Endodermal cell (in vitro differentiated cells): ENCODE measurements at places on chromosomes 7 and 10. TPM values are rescaled to one million over a fixed set of nuclear protein-coding genes. Genes with fewer than 3 reads are reported as not detected.

DNA sequence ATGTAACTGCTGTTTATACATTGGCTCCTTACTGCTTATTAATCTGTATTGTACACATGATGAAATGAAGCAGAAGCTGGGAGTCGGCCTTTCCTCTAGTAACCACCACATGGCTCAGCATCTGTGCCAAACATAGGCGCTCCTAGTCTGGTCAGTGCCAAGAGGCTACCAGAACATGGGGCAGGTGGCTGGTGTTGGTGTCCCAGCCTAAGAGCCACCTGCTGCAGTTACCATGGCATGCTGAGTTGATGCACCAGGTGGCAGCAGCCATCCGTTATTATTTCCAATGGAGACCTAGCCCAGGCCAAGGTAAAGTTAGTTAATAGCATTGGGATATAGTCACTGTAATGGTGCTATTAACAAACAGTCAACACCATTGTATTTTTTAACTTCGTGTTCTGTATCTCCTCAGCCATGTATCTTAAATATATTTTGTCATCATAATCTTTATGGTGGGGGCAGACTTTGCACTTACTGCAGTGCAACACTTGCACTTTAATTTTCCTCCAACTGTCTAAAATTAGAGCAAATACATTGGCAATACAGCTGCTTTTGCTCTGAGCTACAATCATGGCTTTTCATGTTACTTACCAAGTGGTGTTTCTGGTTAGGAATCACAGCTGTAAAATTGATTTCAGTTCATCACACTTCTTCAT lies 33.1 kb downstream of the HBP1 start:
- H3K27me3 ChIP-seq, result no peaks in the 10 kb centered on the region
- H3K4me1 ChIP-seq, result peaks cover 3% of the 10 kb centered on the region
- no peak overlapping the region for H3K4me3 ChIP-seq
- no peak overlapping the region for H3K27ac ChIP-seq
- H3K36me3 ChIP-seq, result peaks cover 77% of the 10 kb centered on the region

GRCh38 chr7:3754493-3755341 lies 453.7 kb downstream of the SDK1 start:
- H3K27ac ChIP-seq, result peak overlapping the region; percentile 54
- H3K4me3 ChIP-seq, result peak overlapping the region; percentile 48
- H3K36me3 ChIP-seq, result no peaks in the 10 kb centered on the region
- peaks cover 8% of the 10 kb centered on the region for H3K4me1 ChIP-seq

GRCh38 chr10:35212856-35213255 lies 86.2 kb downstream of the CREM start:
- H3K4me1 ChIP-seq, result no peaks in the 10 kb centered on the region
- H3K27me3 ChIP-seq, result no peaks in the 10 kb centered on the region
- H3K4me3 ChIP-seq, result no peak overlapping the region
- DNase-seq, result peak; percentile 53
- H3K36me3 ChIP-seq, result no peaks in the 10 kb centered on the region
- no peak overlapping the region for H3K27ac ChIP-seq

- no peaks in the 10 kb centered on the region for H3K36me3 ChIP-seq
- H3K4me3 ChIP-seq, result no peak overlapping the region
These were observed 208.7 kb downstream of the PAXIP1 start for GRCh38 chr7:154794147-154794780.

DNA sequence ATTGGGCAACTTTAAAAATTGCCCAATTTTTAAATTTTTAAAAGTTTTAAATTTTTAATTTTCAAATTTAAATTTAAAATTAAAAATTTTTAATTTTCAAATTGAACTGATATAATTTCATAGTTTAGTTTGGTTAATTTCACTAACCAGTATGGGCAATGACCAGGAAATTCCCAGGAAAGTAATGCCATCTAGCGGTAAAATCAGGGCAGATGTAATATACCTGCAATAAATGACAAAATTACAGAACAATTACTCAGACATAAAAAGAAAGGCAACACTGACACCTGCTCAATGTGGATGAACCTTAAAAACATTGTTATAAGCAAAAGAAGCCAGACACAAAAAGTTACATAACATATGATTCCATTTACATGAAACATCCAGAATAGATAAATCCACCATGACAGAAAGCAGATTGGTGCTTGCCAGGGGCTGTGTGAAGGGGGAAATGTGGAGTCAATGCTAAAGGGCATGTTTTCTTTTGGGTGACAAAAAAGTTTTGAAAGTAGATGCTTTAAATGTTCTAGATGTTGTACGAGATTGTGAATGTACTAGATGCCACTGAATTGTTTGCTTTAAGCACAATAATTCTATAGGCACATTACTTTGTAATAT lies 28.6 kb upstream of the SLC16A12 start:
- H3K4me3 ChIP-seq, result no peak overlapping the region
- no peaks in the 10 kb centered on the region for H3K36me3 ChIP-seq
- DNase-seq, result no peak
- H3K27ac ChIP-seq, result no peak overlapping the region
- H3K4me1 ChIP-seq, result peaks cover 20% of the 10 kb centered on the region
- peaks cover 5% of the 10 kb centered on the region for H3K27me3 ChIP-seq

DNA sequence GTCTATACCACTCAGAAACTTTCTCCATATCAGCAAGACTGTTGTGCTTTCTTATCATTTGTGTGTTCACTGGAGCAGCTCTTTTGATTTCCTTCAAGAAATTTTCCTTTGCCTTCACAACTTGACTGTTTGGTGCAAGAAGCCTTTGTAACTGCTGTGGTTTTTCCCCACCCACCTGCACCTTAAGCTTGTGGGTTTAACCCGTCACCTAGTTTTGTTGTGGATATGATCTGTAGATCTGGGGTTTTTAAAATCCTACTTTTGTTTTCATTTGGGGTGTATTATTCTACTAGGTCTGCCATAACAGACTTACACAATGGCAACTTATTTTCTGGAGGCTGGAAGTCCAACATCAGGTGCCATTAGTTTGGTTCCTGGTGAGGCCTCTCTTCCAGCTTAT lies 30.5 kb upstream of the CHST3 start:
- H3K4me3 ChIP-seq, result no peak overlapping the region
- no peaks in the 10 kb centered on the region for H3K4me1 ChIP-seq
- H3K27ac ChIP-seq, result no peak overlapping the region
- H3K36me3 ChIP-seq, result no peaks in the 10 kb centered on the region

DNA sequence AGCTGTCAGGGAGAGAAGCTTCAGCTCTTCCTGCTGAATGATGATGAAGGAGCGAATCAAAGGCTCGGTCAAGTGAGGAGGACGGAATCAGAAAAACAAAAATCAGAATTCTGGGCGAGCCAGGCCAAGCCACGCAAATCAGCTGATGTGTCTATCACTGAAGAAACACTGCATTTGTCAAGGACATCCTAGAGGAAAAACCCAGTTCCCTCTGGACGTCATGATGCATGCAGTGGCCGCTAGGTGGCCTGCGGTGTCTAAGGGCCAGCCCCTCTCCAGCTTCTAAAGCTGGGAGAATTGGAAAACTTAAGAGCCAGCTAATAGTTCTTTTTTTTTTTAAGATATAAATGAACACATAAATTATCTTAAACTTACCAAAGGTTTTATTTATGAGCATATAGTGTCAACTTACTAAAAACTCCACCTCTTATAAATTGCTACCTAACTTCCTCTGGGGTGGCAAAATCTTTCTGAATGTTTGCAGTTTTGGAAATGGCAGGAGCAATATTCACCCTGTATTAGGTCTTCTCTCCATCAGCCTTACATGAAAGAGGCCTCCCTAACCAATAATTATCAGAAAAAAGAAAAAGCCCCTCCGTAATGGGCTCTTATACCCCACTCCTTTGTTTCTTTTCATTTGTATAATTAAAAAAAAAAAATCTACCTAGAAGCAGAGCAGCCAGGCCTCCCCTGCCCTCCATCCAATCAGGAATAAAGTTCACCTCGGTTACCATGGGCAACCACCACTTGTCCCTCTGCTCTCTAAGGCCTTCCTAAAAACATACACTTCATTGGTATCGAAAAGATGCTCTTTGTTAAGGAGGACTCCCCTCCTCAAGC lies 186.8 kb downstream of the USP6NL start:
- no peaks in the 10 kb centered on the region for H3K27me3 ChIP-seq
- no peak overlapping the region for H3K27ac ChIP-seq
- DNase-seq, result peak; percentile 88
- no peaks in the 10 kb centered on the region for H3K4me1 ChIP-seq
- no peak overlapping the region for H3K4me3 ChIP-seq
- no peaks in the 10 kb centered on the region for H3K36me3 ChIP-seq

DNA sequence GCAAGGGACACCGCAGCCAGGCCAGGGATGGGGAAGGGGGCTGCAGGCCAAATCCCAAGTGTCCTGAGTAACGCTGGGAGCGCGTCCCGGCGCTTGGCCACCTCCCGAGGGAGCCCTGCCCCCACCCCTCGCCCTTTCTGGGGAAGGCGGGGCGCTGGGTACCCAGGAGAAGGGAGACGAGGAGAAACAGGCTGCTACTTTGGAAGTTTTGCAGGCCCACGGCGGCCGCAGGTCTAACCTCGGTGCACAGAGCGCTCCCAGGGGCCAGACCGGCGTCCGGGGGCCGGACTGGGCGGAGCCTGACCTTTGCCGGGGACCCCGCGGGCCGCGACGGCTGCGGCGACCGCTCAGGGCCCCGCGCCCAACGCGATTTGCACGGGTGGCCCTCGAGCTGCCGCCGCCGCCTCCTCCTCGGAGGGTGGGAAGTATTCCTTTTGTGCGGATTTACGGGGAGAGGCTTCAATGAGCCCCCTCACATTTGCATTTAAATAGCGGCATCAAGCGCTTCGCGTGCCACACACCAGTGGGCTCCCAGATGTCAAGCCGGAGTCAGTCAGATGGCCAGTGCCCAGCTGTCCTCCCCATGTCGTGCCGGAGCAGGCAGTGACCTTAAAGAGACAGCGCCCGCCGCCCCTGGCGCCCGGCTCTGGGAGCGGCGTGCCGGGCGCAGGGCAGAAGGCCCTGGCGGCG lies 3.0 kb upstream of the EBF3 start:
- peak; percentile 81 for DNase-seq
- peak overlapping the region; percentile 50 for H3K27ac ChIP-seq
- H3K36me3 ChIP-seq, result no peaks in the 10 kb centered on the region
- H3K4me3 ChIP-seq, result no peak overlapping the region

Gene CNNM1
- 2.8 to 12.8 TPM (median 2.9 TPM) in 3 replicates for total RNA-seq

Gene SLC39A12
- total RNA-seq, result not detected in 2 replicates

Gene PTPRZ1
- 11.9 to 20.5 TPM (median 18.0 TPM) in 3 replicates for total RNA-seq

Gene WDR86
- total RNA-seq, result 69.8 and 94.2 TPM in 2 replicates

Gene CPA4
- not detected in 3 replicates for total RNA-seq

Gene LRIT1
- not detected in 3 replicates for total RNA-seq

Gene CDK5
- 20.9 to 25.2 TPM (median 22.4 TPM) in 3 replicates for total RNA-seq

Gene DLX5
- total RNA-seq, result 0.32 TPM in 1 of 2 replicates, not detected in the other

Gene YWHAG
- total RNA-seq, result 148 to 162 TPM (median 157 TPM) in 3 replicates
